Cortex of kidney (tissue), 1 donor: ENCODE measurements at places on chromosomes 3 and 15.

DNA sequence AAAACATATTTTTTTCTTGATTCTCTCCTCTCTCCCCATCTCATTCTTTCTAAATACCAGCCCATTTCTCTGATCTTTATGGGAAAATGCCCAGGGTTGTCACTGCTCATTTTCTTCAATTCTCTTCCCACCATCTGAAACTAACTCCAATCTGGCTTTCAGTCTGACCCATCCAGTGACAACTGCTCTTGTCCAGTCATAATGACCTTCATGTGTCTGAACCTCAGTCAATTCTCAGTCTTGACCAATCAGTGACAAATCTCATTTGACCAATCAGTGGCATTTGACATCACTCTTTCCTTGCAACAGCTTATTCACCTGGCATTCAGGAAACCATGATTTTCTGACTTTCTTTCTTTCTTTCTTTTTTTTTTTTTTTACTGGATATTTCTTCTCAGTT is 15.1 kb downstream of the VEPH1 start:
- no peak for DNase-seq

GRCh38 chr3:126481808-126482502 is 6.3 kb upstream of the ZXDC start:
- DNase-seq = no peak

DNA sequence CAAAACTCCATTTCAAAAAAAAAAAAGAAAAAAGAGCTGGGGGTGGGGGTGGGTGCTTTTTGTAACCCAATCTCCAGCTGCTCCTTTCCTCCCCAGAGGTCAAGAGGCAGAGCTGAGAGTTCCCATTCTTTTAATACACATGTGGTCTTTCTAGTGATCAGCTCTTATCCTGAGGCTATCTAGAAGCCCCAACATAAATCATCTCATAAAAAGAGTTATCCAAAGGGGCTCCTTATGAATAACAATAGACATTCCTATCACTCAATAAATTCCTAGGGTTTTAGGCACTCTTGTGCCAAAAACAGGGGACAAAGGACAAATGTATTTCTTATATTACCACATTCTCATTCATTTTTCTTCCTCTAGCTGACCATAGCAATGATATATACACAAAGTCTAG is 25.1 kb upstream of the GAP43 start:
- no peak for DNase-seq

GRCh38 chr3:37635251-37635650 is 226.4 kb upstream of the CTDSPL start:
- DNase-seq = no peak

DNA sequence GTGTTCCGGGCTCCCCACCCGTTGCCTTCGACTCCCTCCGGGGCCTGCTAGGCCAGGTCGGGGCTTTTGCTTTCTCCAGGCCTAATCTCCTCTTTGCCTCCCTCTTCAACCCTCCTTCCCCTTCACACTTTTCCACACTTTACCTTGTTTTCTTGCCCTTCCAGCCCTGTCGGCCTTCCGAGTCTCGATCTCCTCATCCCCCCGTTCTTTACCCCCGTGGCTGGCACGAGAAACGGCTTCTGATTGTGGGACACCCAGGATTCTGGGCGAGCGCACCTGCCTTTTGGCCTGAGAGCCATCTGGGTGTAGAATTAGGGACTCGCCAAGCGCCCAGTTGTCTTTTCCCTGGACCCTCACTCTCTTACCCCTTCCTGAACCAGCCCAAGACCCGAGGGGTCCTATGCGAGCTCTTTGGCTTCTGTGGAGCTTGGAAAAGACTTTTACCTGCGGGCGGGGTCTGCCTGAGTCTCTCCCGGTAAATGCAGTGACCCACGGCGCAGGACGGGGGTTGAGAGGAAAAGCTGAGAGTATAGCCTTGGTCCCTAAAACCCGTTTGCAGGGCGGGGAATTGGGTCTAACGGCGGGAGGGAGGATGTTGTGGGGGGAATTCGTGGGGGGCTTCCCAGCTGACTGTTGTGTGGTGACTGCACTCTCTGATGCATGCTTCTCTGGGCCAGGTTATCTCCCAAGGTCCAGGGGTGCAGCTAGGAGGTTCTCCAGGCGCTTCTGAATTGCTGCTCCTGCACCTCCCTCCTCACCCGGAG is 5.5 kb upstream of the ONECUT1 start:
- no peak for DNase-seq

- DNase-seq = no peak
Observed at GRCh38 chr3:24302396-24302795, 192.3 kb downstream of the THRB start.

DNA sequence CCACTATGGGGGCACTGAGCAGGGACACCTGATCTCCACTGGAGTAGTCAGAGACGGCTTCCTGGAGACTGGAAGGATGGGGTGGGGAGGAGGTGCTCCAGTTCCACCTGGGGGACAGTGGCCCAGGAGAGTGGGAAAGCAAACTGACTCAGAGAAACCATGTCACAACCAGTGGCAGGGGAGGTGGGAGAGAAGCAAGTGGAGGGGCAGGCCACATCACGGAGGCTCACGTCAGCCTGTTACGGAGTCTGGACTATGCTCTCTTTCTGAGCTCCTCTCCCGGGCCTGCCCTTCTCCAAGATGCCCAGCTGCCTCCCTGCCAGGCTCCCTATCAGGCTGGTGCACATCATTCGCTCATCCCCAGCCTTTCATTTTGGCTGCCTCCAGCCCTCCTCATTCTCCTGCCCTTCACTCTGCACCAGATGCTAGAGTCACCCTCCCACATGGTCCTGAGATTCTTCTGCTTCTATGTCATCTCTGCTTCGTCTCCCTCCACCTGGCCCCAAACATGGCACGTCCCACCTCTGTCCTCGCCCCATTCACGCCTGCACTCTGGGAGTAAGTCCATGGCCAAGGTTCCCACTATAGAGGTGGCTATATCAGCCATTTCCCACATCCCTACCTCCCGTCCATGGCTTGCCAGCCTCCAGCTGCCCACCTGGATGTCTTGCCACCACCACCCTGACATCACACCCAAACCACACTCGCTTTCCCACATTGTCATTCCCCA is 100.3 kb downstream of the ADCY5 start:
- DNase-seq = no peak

GRCh38 chr15:68667800-68668625 is 89.2 kb downstream of the CORO2B start:
- no peak for DNase-seq

GRCh38 chr15:44125879-44126278 is 69.2 kb downstream of the FRMD5 start:
- DNase-seq = no peak

DNA sequence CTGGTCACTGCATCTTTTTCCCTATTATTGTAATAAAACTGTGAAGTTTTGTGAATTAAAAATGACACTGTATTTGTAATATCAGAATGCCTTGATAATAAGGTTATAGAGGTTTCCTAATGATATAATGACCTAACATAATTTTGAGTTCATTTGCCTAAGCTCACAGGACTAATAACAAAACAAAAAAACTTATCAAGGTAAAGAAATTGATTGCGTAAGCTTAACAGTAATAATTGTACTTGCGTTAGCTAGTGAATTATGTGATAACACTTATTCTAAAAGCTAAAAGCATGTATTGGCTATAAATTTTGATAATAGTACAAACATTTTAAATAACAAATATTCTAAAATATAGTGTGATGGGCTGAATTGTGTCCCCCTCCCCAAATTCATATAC is 112.6 kb downstream of the LEKR1 start:
- DNase-seq = no peak

DNA sequence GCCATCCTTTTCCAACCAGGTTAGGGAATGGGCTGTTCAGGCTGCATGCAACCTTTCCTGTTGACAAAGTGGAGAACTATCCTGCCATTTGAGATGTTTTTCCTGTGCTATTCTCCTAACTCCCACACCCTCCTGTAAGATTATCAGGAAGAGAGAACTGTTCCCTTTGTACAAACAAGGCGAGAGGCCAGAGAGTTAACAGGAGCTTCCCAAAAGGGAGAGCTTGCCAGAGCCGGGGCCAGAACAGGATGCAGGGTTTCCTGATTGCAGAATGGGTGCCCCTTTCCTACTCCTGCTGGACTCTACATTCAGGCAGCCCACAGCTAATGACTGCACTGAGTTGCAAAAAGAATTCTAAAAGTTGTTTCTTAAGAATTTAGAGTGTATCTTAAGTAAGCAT is 17.1 kb downstream of the PML start:
- DNase-seq = no peak

- DNase-seq = no peak
Observed at GRCh38 chr3:111715911-111716523, 120.9 kb upstream of the ZBED2 start.

DNA sequence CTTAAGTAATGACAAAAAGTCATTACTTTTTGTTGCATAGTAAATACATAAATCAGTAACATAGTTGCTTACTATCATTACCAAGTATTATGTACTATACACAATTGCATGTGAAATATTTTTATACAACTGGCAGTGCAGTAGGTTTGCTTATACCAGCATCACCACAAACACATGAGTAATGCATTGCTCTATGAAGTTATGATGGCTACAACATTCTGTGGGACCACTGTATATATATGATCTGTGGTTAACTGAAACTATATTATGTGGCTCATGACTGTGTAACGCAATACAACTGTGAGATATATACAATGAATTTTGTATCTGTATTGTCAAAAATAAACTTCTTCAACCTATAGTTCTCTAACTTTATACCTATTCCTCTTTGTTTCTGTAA is 113.7 kb upstream of the RBMS3 start:
- DNase-seq = no peak

GRCh38 chr15:74460298-74460697 is 662 bp downstream of the UBL7 start:
- no peak for DNase-seq
